NCI-H69 (cell line): ENCODE measurements at places on chromosomes 12 and 14.
A peak's percentile ranks its signal among the peaks of the same experiment; 100 is the strongest.

DNA sequence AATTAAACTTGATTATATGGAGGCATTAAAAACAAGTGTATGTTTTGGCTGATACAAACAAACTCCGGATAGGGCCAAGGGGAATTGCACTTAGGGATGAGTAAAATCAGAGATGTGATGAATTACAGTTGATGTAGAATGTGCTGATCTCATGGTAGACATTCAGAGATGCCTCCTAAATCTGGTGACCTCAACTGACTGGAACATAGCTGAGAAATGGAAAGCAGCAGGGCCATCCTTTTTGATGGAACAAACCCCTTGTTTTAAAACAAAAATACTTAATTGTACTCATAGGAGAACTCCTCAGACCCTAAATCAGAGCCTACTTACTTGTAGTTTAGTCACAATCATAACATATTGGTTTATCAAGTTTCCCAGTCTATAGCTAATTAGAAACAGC is 122.8 kb downstream of the C12orf75 start:
- DNase-seq, result no peak

- DNase-seq, result no peak
These were observed 149.5 kb upstream of the SLC38A2 start for GRCh38 chr12:46522071-46522470.

DNA sequence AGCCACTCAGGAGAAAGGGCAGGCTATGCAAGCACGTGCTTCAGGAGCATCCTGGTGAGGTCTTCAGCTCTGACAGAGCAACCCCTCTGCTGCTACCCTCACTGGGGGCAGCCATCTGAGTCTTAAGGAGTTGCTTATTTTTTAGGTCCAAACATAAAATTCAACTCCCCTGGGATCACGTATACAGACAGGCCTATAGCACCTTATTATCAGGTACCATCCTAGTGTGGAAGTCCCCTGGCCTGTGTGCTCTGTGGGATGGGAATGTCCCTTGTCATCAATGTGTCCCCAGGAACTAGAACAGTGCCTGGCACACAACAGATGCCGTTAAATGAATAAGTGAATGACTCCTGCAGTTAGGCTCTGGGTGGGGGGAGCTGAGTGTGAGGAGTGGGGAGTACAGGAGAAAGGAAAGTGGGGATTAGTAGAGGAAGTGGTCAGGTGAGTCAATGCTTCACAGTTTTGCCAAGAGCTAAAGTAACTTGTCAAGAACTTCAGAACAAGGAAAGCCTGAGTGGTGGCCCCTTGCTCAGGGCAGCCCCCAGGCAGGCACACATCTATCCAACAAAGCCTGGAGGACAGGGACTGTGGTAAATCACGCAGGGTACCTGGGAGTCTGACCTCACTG is 33.5 kb downstream of the DAD1 start:
- no peak for DNase-seq

- DNase-seq, result peak; percentile 29
These were observed 13.0 kb downstream of the TRMT61A start for GRCh38 chr14:103541709-103542604.

DNA sequence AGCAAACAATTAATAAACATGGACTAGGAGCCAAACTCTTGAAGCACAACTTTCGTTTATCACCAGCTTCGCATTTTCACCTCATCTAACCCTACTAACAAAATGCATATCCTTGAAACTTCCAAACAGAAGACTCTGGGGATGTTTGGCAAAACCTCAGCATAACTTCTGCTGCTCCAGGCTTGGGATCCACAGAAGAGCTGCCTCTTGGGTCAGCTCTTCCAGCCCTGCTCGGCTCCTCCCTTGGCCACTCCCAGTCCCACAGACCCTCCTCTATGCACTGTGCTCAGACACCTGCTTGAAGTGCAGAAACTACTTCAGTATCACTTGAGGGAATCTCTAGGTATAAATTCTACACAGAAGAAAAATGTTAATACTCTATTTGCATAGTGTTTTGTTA is 110.0 kb upstream of the AMIGO2 start:
- DNase-seq, result no peak

DNA sequence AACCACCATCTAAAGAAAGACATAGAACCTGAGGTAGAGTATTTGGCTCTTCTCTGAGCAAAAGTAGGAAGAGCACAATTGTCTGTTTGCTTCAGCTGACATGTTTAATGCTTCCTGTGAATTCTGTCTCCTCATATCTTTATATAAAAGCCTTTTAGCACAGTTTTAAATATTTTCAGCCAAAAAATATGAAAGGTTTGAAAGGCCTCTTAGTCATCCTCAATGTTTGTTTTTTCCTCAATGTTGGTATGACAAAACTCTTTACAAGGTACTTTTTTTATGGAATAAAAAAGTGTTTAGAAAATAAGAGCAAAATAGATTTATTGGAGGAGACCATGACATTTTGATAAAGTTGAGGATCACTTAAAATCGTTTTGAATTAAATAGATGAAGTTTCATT is 360.9 kb downstream of the NAV3 start:
- DNase-seq, result no peak

- no peak for DNase-seq
These were observed 169.3 kb downstream of the FUT8 start for GRCh38 chr14:65581799-65582198.

- DNase-seq, result peak; percentile 65
These were observed 50.9 kb downstream of the TRPV4 start for GRCh38 chr12:109782326-109782703.

DNA sequence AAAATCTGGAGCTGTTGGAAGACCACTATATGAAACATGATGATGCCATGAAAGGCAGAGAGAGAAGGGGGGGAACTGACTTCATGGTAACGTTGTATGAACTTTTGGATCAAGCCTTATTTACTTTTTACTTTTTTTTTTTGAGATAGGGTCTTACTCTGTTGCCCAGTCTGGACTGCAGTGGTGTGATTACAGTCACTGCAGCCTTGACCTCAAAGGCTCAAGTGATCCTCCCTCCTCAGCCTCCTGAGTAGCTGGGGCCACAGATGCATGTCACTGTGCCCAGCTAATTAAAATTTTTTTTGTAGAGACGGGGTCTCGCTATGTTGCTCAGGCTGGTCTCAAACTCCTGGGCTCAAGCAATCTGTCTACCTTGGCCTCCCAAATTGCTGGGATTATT is 31.3 kb upstream of the CTDSP2 start:
- DNase-seq, result no peak

- no peak for DNase-seq
These were observed 20.1 kb upstream of the PRICKLE1 start for GRCh38 chr12:42609605-42610004.

DNA sequence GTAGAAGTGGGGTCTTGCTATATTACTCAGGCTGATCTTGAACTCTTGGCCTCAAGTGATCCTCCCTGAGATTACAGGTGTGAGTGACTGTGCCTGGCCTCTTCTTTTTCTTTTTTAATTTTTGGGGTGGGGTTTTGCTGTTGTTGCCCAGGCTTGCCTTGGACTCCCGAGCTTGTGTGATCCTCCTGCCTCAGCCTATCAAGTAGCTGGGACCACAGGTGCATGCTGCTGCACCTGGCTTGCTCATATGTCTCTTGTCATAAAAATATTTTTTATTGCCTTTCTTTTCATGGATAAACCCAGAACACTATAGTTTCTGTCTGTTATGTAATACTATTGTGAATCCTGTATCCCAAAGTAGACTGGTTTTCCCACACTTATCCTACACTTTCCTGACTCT is 26.0 kb downstream of the SCYL2 start:
- DNase-seq, result no peak

DNA sequence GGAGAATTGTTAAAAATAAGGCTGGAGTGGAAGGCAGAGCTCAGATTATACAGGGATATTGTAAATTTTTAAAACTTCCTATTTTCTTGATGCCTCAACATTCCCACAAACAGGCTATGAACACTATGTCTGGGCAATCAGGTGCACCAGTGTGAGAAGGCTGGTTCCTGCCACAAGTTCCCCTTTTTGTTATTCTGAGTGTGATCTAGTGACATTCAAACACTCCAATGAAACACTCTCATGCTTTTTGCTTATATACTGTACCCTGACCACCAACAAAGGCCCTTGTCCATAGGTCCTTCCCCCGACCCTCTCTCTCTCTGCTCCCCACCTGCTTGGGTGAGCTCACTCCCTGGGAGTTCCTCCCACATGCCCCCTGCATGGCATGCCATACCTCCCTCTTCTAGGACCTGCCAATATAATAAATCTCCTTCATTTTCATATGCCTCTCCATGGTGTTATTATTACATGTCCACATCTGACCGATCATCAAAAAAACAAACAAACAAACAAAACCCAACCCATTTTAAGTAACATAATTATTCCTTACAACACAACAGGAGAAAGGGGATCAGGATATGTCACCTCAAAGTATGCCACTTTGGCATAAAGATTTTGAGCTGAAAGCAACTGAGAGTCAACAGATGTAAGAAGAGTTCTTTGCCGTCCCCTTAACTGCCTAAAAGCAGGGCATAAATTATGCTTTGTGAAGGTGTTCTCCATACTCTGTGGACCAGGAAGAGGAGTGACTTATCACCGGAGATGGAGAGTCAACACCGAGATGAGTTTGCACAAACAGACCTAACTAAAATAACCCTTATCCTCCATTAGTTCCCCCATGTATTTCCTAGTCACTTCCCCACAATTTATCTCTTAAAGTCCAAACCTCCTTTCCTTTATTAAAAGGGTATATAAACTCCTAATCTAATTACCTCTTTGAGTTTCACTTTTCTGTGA is 42.5 kb upstream of the CATSPERB start:
- no peak for DNase-seq

GRCh38 chr12:71164568-71165197 is 6.9 kb upstream of the TSPAN8 start:
- no peak for DNase-seq

DNA sequence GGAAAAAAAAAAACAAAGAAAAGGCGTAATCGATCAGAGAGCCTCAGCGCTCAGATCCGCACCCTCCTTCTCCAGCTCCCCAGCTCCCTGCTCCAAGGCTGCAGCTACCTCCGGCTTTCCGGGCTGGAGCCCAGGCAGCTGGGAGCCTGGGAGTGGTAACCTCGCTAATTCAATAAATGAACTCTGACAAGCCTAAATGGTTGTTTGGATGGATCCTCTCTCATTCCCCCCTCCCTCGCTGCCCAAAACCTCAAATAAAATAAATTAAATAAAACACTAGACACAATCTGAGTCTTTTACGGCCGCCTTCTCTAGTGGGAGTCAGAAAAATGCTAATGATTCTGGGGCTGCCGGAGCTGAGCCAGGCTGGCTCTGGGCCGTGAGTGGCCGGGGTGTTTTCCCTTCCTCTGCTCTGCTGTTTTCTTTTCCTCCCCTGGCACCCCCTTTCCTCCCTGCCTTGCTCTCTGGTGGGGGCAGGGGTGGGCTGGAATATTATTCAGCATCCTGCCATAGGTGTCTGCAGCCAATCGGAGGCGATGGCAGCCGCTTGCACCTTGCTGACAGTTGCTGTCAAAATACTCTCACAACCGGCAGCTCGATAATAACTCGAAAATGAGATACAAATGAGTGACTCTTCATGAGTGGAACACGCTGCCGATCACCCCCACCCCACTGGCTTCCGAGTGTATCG is 76.1 kb downstream of the RBM19 start:
- DNase-seq, result no peak

GRCh38 chr14:90547968-90548367 is 151.1 kb downstream of the CALM1 start:
- DNase-seq, result no peak

- no peak for DNase-seq
These were observed 155.9 kb upstream of the NOS1 start for GRCh38 chr12:117517219-117517739.

DNA sequence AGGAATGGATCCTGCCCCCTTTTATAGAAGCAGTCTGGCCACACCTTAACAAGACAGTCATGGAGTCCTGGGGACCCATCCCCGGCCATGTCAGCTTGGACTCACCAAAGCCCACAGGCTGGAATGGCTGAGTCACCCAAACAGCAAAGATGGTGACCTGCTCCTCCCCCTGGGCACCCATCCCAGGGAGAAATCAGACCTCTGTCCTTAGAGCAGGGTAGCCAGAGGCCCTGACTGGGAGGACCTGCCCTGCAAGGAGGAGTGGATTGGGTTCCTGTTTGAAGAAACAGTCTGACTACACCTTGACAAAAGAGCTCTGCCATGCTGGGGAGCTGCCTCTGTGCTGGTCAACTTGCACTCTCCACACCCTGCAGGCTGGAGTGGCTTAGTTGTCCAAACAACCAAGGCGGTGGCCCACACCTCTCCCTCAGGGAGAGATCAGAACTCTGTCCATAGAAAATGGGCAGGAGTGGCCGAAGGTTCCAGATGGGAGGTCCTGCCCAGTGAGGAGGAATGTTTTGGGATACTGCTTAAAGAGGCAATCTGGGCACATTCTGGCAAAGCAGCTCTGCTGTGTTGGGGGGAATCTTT is 16.6 kb downstream of the MGP start:
- DNase-seq, result no peak

DNA sequence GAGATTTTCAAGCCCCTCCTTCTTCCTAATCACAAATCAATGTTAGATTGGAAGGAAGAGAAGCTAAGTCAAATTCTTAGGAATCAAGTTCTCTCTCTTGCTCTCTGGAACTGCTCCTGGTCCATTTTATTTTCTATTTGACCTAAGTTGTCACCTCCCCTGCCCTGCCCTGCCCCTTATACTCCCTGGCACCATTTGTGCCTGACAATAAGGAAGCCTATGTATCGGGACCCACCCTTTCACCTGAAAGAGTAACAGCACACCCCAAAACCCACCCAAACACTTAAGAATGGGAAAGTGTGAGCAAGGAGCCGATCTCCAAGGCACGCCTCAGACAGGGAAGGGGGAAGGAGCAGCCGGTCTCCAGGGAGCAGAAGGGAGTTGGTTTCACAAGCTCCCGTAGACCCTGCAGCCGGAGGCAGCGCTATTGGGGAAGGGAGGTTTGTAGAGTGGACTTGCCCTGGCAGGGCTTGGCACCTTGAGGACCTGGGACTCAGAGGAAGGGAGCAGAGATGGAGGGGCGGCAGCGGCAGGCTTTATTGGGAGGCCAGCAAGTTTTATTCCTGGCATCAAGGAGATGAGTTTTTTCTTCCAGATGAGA is 1.6 kb downstream of the LRRC74A start:
- no peak for DNase-seq

- DNase-seq, result peak; percentile 73
These were observed 288.7 kb upstream of the FLRT2 start for GRCh38 chr14:85241022-85241855.

DNA sequence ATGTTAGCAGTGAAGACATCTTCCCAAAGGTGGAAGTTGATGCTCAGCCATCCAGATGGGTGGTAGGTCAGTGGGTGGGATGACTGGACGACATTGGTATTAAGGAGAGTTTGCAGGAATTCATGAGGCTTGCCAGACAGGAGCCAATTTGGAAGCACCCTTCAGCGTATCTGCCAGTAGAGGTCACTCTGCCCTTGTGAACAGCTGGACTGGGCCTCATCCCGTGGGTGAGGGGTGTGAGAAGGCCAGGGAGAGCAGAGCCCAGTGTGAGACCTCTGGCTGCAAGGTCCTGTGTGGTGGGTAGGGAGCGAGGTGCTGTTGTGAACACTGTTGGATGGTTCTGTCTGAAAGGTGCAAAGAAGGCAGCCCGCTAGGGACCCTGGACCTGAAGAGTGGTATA is 37.7 kb downstream of the SLC5A8 start:
- DNase-seq, result peak; percentile 45

- DNase-seq, result no peak
These were observed 264.3 kb upstream of the GARIN6 start for GRCh38 chr12:99383258-99383657.

GRCh38 chr12:22029991-22030390 is 16.0 kb upstream of the CMAS start:
- DNase-seq, result peak; percentile 1
